ENCODE measurements at places on chromosomes 16 and 17.

GRCh38 chr17:76538941-76539570, 788 bp upstream of the PRCD start:
- no peak for DNase-seq

DNA sequence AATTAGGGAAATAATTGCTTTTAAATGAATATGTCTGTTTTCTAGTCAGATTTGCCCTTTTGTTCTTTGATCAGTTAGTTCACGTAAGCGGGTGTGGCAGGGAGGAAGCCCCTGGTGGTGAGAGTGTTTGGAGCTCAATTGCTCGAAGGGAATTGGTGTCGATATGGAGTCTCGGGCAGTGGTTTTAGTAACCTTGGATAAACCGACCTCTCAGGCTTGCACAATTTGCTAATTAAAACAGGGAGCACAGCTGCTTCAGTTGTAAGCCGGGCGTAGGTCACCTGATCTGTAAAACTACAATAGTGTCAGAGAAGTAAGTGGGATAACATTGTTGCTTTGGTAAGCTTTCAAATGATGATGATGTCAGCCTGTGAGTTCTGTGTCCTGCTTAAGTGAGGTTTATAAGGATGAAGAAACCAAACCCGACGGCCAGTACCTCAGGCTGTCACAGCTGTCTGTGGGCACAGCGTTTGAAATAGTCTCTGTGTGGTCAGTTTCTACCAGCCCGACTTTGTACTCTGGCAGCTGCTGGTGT, 2.9 kb downstream of the ZNF750 start:
- no peak for DNase-seq

GRCh38 chr17:81085420-81085911, 50.5 kb downstream of the BAIAP2 start:
- no peak for DNase-seq

GRCh38 chr17:28665994-28666393, 4.0 kb downstream of the SUPT6H start:
- no peak for DNase-seq

- DNase-seq: no peak
Measured at GRCh38 chr17:2542456-2542855, 30.8 kb upstream of the METTL16 start.

GRCh38 chr17:29042679-29043538, at the start of gene PIPOX:
PIPOX (plus strand) TSS chr17:29043141; CDS start chr17:29043226, 85 bp downstream.
- DNase-seq: peak; percentile 29

DNA sequence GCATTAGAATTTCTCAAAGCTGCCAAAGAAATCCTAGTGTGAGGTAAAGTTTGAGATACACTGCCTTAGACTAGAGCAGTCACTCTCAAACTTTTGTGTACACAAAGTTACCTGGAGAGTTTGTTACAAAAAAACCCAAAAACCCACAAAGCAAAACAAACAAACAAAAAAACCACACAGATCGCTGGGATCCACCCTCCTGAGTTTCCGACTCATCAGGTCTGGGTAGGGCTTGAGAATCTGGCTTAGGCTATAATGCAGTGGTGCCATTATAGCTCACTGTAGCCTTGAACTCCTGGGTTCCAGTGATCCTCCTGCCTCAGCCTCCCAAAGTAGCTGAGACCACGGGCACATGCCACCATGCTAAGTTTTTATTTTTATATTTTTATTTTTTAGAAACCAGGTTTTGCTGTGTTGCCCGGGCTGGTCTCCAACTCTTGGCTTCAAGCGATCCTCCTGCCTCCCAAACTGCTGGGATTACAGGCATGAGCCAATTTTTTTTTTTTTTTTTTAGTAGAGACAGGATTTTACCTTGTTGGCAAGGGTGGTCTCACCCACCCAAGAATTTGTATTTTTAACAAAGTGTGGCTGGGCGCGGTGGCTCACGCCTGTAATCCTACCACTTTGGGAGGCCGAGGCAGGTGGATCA, 22.3 kb upstream of the SMG1 start:
- DNase-seq: peak; percentile 17

GRCh38 chr16:559411-560203, 587 bp upstream of the PRR35 start:
- no peak for DNase-seq

Measured in NCI-H446 treated with DMSO at 0.1 percent for 48 hours (cell line).